ENCODE measurements at places on chromosomes 1 and 21. TPM values are rescaled to one million over a fixed set of nuclear protein-coding genes. Genes with fewer than 3 reads are reported as not detected.

Gene NAXE
- 42.7 TPM for total RNA-seq

Gene RORC
- 29.0 TPM for total RNA-seq

Gene OLIG2
- total RNA-seq: not detected

Gene HAPLN2
- total RNA-seq: not detected

Gene LYPD8
- total RNA-seq: not detected

Gene UBXN10
- 0.76 TPM for total RNA-seq

Gene CITED4
- total RNA-seq: 90.4 TPM

Gene ZFYVE9
- 29.5 TPM for total RNA-seq

Gene PCP4
- 12.4 TPM for total RNA-seq

Measured in suprapubic skin (tissue), 4 donors.